ENCODE measurements at places on chromosomes 1 and 21.

- no peak for DNase-seq
Observed at GRCh38 chr1:90220941-90221693, 226.2 kb downstream of the ZNF326 start.

- DNase-seq = no peak
Observed at GRCh38 chr1:83747853-83748482, 251.0 kb downstream of the TTLL7 start.

- DNase-seq = no peak
Observed at GRCh38 chr21:36761685-36762084, 62.8 kb downstream of the SIM2 start.

DNA sequence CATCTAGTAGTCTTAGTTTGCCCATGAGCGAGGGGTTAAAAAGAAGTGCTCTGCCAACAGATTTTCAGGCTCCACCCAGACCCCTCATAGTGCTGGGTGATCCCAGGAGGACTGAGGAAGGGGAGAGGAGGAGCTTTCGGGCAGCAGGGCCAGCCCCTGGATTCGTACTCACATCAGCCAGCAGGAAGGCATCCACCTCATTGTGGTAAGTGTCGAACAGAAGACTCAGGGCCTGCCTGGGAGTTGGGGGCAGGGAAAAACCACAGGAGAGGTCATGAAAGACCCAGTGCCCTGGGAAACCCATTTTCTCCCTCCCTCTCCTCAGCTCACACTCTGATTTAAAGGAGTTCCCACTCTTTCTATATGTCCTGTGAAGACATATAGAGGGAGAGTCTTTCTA is 34.9 kb downstream of the PIK3C2B start:
- DNase-seq = no peak

DNA sequence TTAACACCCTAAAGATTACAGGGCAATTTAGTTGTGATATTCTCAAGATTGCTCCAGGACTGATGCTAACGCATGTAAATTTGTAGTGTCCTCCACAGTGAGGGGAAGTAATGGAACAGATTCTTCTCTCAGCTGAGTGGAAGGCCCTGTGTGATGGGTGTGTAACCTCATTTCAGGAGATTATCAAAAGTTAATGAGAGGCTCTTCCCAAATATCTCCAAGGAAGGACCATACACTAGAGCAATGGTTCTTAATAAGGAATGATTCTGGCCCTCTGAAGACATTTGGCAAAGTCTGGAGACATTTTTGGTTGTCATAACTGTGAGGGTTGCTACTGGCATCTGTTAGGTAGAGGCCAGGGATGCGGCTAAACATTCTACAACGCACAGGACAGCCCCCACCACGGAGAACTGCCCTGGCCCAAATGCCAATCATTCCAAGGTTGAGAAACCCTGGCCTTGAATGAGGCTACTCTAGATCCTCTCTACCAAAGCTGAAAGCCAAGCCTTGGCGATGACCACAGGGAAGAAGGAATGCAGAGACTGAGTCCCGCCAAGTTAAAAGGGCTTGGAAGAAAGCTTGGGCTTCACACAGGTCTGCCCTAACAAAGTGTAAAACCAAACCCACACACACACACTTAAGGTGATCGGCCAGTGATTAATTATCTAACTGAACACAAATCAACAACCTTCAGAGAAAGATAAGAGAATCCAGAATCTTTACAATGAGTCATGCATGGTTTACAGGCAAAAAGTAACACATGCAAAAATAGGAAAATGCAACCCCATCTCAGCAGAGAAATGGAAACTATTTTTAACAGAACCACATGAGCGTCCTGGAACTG is 135.8 kb downstream of the SYF2 start:
- no peak for DNase-seq

DNA sequence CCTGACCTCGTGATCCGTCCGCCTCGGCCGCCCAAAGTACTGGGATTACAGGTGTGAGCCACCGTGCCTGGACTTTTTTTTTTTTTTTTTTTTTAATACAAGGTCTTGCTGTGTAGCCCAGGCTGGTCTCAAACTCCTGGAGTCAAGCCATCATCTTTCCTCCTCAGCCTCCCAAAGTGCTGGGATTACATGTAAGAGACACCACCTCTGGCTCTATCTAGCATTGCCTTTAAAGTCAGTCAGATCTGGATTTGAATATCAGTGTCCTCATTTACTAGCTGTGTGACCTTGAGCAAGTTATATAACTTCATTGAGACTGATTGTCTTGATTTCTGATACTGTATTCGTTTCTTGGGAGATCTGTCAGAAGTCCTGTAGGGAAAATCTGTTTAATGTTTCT is 6.6 kb downstream of the MAP3K21 start:
- no peak for DNase-seq

Measured in esophagus squamous epithelium (tissue), 5 donors.